ENCODE measurements at places on chromosomes 12 and 14.

DNA sequence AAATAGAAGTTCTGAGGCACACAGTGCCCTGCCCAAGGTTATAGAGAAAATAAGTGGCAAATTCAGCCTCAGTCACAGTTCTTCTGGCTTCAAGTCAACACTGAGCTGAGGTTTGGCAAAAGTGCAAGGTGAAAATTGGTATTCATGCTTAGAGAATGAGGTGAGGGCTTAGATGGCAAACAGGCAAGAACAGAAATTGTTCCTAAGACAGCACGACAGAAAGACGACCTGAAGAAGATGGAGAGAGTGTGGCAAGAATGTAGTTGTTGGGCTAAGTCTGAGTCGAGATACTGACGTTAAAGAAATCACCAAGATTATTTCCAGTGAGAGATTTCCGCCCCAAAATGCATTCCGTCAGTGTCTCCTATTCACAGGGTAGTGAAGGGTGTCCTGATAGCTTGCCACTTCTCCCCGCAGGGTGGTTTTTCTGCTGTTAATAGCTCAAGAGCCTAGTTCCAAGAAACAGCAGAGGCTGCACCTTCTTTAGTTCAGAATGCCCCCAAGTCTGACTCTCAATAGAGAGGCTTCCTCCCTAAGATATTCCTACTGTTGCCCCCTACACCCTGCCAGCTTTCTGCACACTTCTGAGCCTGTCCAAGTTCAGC, 260.8 kb upstream of the AMIGO2 start:
- no peak for DNase-seq

DNA sequence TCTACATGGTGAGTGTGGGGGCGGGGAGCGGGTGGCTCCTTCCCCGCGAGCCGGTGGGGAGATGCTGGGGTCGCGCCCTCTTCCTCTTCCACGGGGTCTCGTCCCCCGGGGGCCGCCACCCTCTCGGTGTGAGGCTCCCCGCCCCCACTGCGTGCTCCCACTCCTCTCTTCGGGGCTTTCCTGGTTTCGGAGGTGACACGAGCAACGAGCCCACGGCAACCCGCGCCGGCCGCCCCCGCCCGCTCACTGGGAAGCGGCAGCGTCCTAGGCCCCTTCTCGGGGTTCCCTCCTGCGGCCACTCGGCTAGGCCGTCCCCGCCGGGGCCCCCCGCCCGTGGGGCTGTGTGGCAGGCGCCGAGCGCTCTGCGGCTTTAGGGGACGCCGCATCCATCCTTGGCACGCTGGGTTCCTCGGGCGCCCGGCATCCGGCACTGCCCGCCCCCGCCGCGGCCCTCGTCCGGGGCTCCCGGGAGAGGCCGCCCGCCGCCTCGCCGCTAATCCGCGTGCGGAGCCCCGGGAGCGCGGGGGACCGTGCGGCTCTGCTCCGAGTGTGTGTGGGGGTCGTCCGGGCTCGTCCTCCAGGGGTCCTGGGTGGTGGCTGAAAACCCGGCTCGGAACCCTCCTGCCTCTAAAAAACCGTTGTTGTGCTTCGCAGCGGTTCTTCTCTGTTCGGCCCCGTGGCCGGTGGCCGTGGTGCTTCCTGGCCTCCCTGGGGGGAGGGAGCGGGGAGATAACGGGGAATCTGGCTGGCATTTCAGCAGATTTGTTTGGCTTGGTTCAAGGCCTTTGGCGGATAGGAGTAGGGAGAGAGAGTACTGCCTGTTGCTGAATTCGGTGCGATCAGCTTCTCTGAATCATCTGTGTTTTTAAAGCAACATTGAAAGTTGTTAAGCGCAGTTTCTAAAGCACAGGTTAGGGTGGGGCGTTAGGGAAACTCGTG, 1.0 kb downstream of the PCNX1 start:
- peak; percentile 52 for DNase-seq

- no peak for DNase-seq
Measured at GRCh38 chr14:55950135-55950534, 168.1 kb upstream of the PELI2 start.

DNA sequence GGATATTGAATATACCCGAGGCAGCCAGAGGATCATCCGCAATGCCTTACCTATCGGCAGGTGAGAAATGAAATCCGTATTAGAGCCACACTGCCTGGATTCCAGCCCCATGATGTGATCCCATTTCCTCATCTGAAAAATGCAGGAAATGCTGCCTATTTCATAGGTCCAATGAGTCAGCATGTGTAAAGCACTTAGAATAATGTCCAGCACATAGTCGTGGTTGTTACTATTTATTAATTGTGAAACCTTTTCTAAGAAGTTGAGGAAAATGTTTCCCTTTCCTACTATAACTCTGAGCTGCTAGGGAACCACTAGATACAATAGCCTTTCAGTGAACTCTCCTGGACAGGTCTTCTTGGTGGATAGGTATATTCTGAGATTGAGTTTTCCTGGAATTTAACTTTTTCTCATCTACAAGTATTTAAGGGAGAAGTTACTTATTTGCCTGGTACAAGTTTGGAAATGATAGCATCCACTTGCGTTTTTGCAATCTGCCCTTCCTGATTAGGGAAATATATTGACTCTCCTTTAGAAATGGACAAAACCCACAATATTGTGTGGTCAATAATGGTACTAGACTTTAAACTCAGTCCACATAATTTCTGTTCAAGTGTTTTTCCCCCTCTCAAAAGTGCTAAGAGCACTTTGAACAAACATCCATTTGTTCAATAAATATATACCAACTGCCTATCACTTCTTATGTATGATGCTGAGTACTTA, 12.2 kb downstream of the POLR3B start:
- no peak for DNase-seq

DNA sequence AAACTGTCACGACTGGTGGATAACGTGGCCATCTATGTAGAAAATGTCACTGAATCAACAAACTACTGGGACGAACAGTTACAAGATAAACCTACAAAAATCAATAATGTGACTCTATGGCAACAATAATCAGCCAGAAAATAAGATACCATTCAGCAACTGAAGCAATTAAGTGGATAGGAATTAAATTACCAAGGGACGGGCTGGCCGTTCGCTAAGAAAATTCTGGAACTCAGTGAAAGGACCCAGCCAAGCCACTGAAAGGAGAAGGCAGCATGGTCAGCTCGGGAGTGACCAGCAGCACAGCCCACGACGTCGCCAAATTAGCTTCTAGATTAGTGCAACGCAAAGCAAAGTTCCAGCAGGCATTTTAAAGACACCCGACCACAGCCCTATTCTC, 33.6 kb upstream of the TMEM179 start:
- DNase-seq: no peak

DNA sequence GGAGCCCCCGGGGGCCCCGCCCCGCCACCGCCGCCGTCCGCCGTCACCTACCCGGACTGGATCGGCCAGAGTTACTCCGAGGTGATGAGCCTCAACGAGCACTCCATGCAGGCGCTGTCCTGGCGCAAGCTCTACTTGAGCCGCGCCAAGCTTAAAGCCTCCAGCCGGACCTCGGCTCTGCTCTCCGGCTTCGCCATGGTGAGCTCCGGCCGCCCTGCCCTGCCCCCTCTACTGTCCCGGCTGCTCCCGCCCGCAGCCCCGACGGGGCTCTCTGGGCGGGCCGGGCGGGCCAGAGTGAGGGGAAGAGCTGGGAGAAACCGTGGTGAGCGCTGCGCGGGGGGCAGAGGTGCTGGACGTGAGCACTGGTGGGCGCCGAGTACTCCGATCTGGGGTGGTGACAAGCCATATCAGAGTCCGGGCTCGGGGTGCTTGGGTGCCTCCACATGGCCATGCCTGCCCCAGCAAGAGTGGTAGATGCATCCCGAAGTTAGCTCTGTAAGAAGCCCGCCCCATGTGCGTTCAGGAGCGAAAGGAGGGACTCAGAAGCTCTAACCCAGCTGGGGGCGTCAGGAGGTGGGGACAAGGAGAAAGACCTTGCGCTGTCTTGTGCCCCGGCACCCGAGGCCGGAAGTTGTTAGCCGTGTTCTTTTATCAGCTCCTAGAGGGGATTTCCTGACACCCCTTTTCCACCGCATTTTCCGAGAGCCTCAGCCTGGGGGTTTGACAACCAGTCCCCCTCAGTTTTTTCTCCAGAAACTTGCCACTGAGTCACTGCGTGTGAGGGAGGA, 717 bp downstream of the ORAI1 start:
- DNase-seq: peak; percentile 66

DNA sequence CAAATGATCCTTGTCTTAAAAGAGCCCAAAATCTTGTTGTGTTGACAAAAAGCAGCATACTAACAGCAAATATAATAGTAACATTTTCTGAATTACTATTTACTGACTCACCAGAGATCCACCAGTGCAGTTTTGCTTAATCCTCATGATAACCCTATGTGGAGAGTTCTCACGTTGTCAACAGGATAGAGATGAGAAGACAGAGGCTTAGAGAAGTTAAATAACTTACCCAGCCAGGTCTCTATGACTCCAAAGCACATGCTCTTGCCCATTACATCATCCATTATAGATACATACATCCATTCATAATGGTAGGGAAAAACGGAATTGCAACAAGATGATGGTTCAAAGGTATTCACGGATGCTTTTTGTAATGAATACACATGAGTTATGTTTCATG, 111.9 kb downstream of the PAX9 start:
- no peak for DNase-seq

DNA sequence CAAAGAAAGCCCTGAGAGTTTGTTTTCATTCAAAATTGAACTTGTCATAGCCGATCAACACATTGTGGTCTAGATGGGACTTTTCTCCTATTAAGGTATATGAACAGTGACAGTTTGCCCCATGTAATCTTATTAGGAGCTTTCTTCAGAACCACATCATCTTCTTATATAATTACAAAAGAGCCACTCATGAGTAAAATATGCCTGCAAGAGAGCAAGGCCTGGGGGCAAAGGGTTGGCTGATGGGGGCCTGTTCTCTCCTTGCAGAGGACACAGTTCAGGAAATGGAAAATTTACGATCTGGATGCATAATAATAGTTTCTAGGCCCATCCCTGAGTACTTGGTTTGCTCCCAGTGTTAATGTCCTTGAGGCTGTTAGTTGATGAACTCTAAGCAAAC, 87.8 kb downstream of the FLRT2 start:
- no peak for DNase-seq

- no peak for DNase-seq
Measured at GRCh38 chr12:132167611-132168310, 23.5 kb downstream of the NOC4L start.

GRCh38 chr12:12786351-12786705, 869 bp downstream of the APOLD1 start:
- DNase-seq: no peak

GRCh38 chr14:106166232-106166631, 639.8 kb downstream of the TMEM121 start:
- no peak for DNase-seq

- DNase-seq: no peak
Measured at GRCh38 chr12:82609234-82609914, 77.3 kb upstream of the TMTC2 start.

DNA sequence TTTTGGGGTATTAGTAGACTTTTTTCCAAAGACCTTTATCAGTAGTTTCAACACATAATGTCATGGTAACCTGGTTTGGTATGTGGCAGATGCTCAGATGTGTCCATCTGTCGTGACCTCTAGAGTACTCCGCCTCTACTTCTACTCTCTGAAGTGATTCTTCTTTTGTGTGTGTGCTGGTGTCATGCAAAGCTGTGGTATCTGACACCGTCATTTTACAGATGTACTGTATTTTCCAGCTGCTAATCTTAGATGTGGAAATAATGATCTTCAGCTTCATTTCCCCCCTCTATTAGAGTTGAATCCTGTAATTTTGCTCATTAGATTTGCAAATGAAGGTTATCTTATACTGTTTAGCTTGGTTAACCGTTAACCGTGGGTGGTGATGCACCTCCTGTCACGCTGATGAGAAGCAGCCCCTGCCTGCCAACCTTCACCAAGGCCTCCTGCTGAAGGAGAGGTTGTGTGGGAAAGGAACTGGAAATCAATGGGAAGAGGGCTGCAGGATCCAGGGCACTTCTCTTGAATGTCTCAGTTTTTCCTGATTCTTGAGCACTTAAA, 222.4 kb upstream of the AMIGO2 start:
- peak; percentile 24 for DNase-seq

DNA sequence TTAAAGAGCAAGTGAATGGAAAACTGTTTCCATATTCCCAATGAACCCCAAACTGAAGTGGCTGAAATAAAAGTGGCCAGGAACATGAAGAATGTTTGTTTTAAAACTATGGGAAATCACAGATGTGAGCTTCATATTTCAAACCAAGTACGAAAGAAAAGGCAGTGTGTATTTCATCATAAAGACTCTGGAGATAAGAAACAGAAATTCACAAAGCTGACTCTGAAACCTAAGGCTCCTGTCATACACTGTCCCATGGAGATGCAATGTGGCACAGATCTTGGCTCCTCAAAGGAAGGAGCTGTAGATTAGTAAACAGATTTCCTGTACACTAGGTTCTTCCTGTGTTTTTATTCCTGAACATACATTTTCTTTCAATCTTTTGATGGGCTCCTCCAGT, 304.4 kb downstream of the MED13L start:
- DNase-seq: no peak

GRCh38 chr12:112808156-112808555, 16.6 kb downstream of the RPH3A start:
- DNase-seq: no peak

DNA sequence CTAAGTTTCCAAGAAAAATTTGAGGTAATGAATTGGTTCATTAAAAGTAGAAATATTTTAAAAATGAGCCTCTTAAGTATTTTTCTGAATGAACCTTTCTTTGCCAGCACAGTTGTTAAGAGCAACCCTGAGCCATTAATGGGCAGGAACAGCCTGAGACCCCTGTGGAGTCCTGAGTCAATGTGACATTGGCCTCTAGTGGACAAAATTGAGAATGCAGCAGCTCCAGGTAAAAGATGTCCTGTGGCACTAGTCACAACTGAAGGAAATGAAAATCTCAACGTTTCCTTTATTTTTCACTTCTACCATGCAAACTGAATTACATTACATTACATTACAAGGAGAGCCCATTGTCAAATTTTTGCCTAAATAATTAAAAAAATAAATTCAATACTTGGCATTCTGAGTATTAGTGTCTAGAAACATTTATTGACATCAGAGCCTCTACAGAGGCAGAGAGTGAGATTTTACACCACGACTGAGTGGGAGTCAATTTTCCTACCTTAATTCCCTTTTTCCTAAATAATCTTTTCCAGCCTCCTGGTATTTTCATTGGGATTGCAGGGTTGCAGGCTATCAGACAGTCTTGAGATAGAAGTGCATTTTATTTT, 135.7 kb downstream of the PPM1H start:
- peak; percentile 60 for DNase-seq

- no peak for DNase-seq
Measured at GRCh38 chr12:77354766-77355362, 289.5 kb upstream of the E2F7 start.

- no peak for DNase-seq
Measured at GRCh38 chr12:95066091-95066855, 7.1 kb downstream of the NR2C1 start.

- DNase-seq: no peak
Measured at GRCh38 chr12:4041187-4041885, 168.1 kb upstream of the PARP11 start.

GRCh38 chr14:19823765-19824164, 20.2 kb downstream of the OR4N2 start:
- DNase-seq: no peak

GRCh38 chr14:62558451-62558850, 486.8 kb downstream of the KCNH5 start:
- no peak for DNase-seq
